HFFc6 (cell line): ENCODE measurements at places on chromosomes 1 and 21. TPM values are rescaled to one million over a fixed set of nuclear protein-coding genes. Genes with fewer than 3 reads are reported as not detected.

The KIF14 gene
- 4.9 to 11.6 TPM (median 10.2 TPM) in 3 replicates for total RNA-seq

DNA sequence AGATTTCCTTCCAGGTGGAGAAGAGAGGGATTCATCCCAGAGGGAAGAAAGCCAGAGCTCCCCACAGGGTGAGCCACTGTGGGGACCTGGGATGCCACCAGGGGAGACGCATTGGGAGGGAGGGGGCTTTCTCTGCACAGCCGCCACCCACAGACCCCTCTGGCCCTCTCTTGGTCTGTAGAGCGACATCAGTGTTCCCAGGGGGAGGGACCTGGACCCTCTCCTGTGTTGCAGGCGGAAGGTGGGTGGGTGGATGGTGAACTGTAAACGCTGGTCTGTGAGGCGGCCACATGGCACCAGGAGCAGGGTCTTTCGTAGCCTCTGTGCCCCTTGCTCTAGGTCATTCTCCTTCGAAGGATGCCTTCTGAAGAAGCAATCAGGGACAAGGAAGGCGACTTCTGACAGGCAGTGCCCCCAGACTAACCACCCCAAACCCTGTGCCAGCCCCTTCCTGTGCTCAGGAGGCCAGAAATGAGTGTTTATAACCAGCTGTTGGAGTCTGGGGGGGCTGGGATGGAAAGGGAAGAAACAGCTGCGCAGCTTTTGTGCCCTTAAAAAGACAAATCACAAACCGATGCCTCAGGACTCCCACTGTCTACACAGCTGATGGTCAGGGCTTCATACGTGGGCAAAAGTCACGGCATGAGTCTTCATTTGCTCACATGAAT lies 121.4 kb upstream of the ZBTB40 start:
- no peaks in the 10 kb centered on the region for H3K4me1 ChIP-seq
- no peak for DNase-seq
- H3K36me3 ChIP-seq = no peaks in the 10 kb centered on the region
- peaks cover 46% of the 10 kb centered on the region for H3K27me3 ChIP-seq
- no peak overlapping the region for H3K27ac ChIP-seq

DNA sequence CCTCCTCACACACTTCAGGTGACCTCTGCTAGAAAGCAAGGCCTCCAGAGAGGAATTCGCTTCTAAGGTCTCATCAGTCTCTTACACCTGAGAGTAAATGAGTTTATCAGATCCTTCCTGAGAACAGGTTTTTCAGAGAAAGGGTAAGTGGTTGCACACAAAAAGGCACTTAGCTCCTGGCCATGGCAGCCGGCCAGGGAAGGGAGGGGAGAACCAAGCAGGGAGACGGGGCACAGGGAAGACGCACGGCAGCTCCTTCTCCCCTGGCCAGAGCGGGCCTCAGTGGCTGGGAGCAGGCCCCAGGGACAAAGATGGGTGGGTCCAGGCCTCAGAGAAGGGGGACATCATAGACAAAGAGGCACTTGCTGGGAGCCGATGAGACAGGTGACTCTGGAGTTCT lies 3.6 kb upstream of the TNNT2 start:
- H3K4me1 ChIP-seq = peaks cover 30% of the 10 kb centered on the region
- H3K36me3 ChIP-seq = no peaks in the 10 kb centered on the region
- H3K4me3 ChIP-seq = no peak overlapping the region
- no peak for DNase-seq

The FCER1G gene
- total RNA-seq = 0.53 to 0.65 TPM in 2 of 3 replicates, not detected in the other

GRCh38 chr1:26045722-26046245 lies at the start of gene SLC30A2:
Gene SLC30A2 (minus strand): TSS chr1:26046118. CDS start chr1:26045896, 222 bp downstream.
- no peaks in the 10 kb centered on the region for H3K4me1 ChIP-seq
- DNase-seq = no peak
- no peak within 1 kb of the TSS for H3K4me3 ChIP-seq
- peaks cover 61% of the 10 kb centered on the region for H3K27me3 ChIP-seq
- no peaks in the 10 kb centered on the region for H3K36me3 ChIP-seq
- H3K27ac ChIP-seq = no peak within 1 kb of the TSS
